ENCODE measurements at places on chromosomes 1 and 21.

DNA sequence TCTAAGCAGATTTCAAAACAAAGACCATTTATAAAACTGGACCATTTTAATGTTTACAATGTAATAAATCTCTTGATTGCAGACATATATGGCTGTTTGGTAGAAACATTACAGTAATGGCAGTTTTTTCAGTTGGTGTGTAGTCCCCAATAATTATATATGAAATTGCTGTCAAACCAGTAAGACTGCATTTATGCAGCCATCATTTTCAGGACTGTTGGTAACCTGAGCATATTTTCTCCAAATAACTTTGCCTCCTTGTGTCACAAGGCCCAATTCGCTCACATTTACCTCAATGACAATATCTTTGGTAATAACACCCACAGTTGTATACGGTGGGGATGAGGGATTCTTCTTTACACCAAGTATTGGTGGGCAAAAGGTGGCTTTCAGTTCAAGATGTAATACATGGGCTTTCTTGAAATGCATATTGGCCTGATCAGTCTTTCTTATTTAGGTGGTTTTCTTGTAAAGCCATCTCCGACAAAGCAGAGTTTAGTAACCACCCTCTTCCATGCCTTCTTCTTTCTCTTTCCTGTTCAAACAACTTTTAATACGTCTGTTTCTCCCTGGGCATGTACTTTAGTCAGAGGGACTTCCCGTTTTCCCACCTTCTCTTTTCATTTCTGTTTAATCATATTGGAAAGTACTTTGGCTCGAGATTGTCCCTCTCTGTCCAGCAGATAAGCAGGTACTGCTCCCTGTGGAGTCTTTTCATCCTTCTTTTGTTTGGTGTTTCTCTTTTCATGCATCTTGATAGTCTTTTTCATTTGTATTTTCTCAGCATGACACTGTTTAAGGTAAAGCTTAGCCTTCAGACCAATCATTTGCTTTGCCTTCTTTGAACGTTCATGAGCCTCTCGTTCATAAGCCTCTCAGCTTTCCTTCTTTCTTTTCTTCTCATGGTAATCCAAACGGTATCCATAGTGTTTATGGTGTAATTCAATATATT is 30.4 kb downstream of the ATP2B4 start:
- no peak for DNase-seq

DNA sequence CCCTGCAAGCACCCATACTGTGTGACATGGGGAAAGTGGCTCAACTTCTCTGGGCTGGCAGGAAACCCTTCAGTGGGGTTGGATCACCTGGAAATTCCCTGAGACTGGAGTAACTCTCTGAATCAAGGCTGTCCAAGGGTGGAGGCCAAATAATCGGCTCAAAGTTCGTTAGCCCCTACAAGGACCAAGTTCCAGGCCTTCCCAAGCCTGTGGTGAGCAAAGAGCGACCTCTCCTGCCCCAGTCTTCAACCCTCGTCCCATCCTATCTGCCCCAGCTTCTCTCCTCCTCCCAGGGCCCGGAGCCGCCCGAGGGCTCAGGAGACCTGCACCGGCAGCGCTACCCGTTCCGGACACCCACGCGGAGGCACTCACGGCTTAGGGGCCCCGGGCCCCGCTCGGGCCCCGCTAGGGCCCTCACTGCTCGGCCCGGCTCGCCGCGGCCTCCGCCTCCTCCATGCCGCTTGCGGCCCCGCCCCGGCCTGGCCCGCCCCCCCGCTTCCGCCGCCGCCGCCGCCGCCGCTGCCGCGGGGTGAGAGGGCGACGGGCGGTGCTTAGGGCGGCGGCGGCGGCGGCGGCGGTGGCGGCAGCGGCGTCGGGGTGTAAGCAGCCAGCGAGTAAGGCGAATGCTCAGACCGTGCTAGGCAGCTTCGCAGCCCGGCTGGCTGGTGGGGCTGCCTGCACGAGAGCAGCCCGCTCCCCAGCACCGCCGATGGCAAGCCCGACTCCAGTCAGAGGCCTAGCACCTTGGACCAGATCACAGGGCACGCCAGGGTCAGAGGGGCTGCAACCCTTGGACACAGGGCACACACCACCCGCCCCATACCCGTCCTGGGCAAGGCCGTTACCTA is at the start of gene POMGNT1:
Gene POMGNT1 (minus strand): TSS at position 471 of the 848 bp plus-strand sequence. CDS start 613 bp downstream, outside the sequence.
- peak; percentile 75 for DNase-seq

GRCh38 chr1:18901952-18902522 is 318 bp downstream of the ALDH4A1 start:
- DNase-seq = no peak

DNA sequence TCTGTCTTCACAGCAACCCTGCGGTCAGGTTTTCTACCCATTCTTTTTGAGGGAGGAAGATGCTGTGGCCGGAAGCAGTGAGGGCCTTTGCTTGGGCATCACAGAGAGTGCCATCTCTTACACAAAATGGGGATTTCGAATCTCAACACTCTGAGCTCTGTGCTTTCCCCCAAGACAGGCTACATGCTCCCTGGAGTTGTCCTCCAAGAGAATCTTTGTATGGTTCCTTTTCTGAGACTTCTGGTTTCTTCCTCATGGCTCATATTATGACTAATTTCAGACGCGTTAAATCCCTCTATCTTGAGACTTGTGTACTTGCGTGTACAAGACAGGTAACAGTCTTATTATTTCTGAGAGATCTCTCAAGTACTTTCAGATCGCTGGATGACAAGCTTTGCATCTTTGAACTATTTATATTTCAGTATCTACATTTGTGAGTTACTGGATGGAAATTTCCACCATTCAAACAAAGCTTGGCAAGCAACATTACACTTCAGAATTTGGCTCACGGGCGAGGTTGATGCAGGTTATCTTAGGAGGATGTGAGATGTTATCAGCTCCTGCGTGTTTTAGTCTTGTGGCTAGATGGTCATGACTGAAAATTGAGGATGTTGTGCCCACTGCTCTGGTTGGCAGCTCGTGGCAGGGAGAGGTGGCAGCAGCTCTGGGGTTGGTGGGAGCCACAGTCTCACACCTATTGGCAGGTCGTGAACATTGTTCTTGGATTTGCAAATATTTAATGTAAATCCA is 19.4 kb downstream of the ABCG1 start:
- DNase-seq = no peak

GRCh38 chr1:207389728-207390464 is 64.2 kb upstream of the CR2 start:
- no peak for DNase-seq

GRCh38 chr1:37846647-37847339 is 12.6 kb downstream of the MTF1 start:
- no peak for DNase-seq

DNA sequence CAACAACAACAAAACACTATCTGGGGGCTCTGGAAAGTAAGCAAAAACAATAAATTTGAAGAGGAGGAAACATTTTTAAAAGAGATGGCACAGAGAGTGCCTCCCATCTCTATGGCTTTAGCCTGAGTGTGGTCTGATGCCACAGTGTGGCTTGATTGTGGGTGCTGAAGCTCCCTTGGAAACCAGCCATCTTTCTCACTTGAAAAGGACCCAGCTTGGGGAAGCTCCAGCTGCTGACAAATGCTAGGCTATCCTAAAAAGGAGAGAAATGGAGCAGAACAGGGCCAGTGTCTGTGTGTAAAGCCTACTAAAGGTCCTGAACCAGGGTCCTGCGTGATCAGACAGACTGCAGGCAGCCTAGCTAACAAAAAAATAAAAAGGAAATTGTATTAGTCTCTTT is 642.0 kb upstream of the PTBP2 start:
- no peak for DNase-seq

DNA sequence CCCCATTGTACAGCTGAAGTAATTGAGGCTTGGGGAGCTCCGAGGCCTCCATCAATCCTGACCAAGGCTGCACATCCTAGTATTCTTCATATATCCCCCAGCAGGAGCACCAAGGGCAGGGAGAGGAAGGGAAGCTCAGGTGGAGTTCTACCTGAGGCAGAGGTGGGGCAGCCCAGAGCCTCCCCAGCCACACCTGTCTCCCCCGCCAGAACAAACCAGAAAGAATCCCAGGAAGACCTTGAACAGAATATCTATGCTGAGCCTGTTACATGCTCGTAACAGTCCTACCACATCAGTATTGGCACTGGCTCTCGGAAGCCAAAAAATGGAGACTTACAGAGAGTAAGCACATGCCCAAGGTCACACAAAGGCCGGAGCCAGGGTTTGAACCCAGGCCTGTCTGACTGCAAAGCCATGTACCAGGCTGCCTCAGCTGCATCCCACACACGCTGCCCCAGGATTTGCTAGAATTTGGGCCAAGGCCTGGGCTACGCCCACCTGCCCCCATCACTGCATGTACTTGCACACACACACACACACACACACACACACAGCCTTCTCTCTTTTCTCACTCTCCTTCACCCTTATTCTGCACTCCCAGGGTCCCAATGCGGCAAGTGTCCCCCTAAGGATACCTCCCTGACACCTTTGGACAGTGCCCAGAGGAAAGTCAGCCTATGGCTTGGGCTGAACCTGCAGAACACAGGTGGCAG is 4.5 kb downstream of the E2F2 start:
- no peak for DNase-seq

DNA sequence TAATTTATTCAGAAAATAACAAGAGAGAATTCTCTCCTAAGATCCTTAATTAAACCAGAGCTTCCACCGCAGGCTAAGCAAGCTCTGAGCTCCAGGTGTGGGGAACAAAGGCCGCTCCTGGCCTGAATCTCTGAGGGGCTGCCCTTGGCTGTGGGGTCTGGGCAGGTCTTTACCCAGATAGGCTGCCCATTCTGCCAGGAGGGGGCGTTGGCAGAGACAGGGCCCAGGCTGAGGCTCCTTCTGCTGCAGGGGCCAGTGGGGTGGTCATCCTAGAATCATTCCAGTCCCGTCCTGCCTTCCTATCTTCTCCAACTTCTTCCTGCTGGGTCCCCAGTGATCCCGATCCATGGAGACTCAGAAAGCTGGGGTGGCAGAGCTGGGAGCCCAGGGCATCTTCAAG is 82.9 kb upstream of the POU3F1 start:
- no peak for DNase-seq

DNA sequence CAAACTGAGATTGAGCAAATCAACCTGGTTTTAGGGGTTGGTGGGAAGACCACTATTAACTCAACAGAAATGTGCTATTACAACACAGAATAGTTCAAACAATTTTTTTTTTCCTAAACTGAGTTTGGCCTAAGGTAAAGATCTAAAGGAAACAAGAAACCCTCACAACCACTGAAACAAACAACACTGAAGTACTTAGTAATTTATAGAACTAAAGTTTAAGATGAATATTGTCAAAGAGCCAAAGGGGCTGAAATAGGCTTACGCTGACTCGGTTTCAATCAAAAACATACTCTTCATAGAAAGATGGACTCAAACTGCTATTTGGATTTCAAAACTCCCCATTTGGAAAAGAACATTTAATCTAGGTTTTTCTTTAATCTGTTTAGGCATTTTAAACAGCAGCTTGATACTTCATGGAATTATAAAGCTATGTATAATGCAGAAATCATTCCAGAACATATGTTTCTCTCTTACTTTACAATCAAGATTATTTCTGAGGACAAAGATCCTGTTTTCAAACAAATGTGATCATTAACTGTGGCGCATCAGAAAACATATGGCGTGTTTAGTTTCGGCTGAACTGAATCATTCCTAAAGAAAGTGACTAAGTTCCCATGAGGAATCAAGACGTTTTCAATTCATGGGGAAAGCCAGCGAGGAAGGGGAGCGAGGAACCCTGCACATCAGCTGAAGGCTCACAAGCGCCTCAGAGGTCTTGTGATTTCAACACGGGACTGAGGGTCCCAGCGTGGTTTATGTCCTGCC is 62.7 kb downstream of the SYT6 start:
- no peak for DNase-seq
